CD4-positive, alpha-beta T cell treated with Interleukin-21 for 1 hour (primary cell): ENCODE measurements at places on chromosomes 12 and 14.

DNA sequence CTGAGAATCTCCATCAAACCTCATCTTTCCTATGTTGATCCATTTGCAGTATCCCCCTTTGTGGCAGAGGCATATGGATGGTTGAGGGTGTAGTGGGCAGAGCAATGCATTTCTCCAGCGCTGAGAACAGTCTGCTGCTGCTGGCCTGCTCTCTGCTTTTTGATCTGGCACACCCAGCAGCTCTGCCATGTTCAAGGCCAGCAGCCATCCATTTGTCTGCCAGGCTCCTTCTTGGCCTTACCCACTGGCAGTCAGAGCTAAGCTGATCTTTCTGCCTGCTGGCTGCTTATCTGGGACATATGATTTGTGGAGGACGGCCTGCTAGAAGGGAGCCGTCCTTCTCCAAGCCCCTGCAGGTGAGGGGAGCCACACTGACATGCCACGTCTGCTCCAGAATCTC is 17.0 kb downstream of the NPC2 start:
- DNase-seq = no peak

DNA sequence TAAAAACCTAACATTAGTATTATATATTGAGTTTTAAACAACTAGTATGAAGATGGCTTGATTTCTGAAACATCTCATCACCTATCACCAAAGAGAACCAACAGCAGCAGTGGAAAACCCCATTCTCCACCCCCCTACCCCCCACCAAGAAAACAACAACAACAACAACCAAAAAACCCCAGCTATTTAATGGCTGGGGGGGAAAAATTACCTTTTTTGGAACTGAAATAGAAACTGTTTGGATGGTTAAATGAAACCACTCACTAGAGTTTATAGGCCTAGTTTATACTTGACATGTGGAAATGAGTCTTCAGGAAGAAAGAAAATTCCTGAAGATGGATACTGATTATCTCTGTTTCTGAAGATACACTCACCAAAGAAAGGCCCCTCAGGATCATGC is 30.3 kb downstream of the PPP2R5E start:
- DNase-seq = peak; percentile 10

DNA sequence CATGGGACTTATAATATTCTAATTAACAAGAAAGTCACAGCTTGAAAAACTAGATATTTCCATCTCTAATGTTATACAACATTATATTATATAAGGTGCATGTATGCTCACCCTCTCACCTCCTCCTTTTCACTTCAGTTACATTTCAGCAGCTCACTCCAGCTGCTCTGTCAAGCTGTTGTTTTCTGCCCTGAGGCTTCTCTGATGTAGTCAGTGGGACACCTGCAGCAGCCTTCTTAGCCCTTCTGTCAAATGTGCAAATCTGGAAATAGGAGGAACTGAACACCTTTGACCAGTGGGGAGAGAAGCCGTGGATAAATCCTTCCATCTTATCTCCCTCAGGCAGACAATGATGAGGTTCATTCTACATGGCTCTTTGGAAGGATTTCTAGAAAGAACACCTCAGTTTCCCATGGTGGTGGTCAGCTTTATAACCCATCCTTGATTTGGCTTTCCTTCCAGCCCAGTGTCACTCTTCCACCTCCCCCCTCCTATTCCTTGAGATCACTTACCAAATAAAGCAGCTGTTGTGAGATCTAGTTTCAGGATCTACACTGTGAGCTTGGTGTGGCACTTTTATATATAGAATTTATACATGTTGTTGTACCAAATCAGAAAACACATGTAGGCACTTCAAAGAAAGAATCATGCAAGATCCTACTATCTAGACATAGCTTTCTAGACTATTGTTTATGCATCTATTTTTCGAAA is 79.6 kb upstream of the STK38L start:
- no peak for DNase-seq

DNA sequence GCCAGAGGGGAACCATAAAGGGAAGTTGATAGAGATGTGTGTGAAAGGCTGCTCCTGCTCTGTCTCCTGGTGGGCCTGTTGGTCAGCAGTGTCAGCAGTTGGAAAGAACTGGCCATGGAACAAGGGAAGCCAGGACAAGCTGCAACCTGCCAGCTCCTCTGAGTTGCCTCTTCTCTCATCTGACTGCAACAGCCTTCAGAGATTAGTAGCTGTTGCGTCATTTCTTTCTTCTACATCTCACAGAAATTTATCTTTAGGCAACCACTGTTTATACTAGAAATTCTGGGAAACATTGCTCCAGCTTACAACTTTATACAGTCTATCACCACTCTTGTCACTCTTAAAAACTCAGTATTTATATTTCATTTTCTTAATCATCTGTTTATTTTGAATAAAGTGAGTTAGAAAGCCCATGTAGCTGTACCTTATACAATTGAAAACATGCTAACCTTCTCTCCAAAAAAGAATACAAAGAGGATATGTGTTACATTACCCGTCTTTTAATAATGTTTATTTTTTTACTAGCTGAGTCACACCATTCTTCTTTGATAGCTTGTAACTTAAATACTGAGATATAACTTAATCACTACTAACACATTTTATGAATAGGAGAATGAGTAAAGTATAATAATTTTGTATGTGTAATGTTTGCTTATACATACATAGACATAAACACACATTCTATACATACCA is 224.2 kb downstream of the LRFN5 start:
- no peak for DNase-seq

GRCh38 chr12:51185171-51185717 is 12.3 kb upstream of the TFCP2 start:
- DNase-seq = no peak

- no peak for DNase-seq
Measured at GRCh38 chr14:105855246-105855892, 329.0 kb downstream of the TMEM121 start.

DNA sequence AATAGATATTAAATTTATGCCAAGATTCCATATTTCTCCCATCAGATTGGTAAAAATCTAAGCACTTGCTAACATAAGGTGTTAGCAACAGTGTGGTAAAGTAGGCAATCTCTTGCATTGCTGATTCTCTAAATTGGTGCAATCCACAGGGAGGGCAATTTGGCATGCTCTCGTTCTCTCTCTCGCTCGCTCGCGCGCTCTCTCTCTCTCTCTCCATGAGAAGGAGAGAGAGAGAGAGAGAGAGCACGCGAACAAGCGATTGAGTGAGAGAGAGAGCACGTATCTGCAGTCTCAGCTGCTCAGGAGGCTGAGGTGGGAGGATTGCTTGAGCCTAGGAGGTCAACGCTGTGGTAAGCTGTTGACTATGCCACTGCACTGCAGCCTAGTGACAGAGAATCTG is 25.9 kb downstream of the PSEN1 start:
- DNase-seq = no peak

DNA sequence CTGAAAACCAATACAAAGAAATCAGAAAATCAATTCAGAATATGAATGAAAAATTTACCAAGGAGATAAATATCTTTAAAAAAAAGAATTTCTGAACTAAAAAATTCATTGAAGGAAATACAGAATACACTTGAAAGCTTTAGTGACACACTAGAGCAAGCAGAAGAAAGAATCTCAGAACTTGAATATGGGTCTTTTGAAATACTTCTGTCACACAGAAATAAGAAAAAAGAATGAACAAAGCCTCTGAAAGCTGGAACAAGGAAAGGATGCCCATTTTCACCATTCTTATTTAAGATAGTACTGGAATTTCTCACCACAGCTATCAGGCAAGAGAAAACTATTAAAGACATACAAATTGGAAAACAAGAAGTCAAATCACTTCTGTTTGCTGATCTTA is 103.1 kb upstream of the NEDD1 start:
- DNase-seq = no peak

DNA sequence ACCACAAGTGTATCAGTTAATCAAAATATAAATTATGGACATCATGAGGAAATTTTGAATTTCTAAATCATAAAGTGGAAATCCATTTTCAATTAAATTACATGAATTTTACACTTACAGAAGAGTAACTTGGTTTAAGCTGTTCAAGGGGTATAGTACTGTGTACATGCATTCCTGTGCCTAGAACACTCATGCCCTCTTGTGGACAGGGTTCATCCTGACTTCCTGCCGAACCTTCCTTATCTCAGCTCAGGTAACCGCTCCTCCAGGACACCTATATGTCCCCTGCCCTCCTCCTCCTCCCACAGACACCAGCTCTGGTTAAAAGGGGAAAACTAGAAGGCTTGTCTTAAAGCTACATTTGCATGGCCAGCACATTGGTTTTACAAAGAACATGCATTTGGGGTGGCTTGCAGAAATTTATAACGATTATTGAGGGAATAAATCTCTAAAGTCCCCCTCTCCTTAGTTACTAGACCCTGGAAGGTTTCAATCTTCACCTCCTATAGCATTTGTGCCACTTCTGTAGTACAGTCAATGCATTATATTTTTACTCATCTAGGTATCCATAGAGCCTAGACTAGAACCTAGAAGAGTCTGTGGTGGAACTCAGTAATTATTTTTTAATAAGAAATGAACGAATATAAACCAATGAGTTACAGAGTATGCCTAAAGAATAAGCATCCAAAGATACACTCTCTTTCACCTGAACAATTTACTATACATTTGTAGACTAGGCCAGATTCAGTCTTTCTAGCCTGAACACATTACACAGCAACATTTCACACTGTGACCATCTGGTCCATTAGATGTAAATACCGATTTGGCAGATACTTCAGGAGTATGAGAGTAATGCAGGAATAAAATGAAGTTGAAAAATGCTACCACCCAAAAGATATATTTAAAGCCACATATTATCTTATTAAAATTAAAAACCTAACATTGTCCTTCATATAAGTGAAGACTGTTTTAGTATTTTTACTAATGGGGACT is 345.6 kb downstream of the PAWR start:
- DNase-seq = no peak

GRCh38 chr12:93115198-93115601 is 186.1 kb upstream of the EEA1 start:
- no peak for DNase-seq
